NCI-H2081 treated with DMSO at 0.1 percent for 48 hours (cell line): ENCODE measurements at places on chromosomes 11 and 22.

DNA sequence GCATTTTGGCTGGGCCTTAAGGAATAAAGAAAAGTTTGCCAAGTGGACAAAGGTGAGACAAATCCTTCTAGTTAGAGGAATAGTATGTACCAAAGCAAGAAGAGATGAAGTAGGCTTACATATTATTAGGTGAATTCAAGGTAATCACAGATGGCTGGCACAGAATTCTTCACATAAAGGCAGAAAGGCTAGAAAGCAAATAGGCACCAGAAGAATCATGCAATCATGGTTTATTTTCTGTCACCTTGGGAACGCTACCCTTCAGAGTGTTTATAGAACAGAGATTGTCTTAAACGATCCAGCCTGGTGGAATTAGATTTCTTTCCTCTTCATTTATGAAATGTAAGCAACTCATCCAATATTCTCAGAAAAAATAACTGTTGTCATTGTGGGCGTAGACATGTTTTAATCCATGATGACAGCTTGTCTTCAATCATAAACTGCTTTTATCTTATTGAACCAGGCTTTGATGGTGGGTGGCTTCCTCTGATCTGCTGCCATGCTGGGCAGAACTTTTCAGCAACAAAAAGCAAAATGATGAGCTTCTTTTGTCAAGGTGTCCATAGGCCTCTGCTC lies 49.0 kb upstream of the CSNK2A3 start:
- DNase-seq = no peak

GRCh38 chr22:50507991-50508884 lies at the start of gene NCAPH2:
TSS of gene NCAPH2 (plus strand) at chr22:50508224. CDS start at chr22:50508338, 114 bp downstream.
- peak; percentile 36 for DNase-seq

- DNase-seq = no peak
Measured at GRCh38 chr11:57083641-57084385, 95.1 kb downstream of the OR5AK2 start.

DNA sequence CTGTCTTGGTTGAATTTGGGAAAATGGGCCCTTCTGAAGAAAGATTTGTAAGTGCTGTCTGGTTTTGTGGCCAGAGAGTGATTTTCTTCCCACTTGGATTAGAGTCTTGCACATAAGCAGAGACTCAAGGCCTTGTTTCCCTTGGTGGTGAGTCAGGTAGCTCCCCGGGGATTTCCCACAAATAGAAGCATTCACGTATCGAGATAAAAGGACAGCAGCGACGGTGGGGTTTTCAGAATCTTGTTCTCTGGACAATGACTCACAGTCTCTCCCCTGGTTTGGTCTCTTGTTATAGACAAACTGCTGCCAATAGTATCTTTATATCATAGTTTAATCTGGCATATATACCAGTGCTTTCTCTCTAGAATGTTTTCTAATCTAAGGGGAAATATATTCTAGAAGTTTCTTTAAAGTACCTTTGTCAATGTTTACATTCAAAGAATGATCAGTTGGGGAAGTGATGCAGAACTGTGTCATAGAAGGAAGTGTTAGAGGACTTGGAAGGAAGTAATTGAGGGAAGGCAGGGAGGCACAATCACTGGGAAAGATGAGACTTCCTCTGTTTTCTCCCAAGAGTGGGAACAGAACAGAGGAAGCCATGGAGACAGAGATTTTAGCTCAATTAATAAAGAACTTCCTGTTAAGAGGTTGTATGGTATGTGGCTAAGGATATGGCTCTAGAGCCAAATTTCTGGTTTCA lies 18.1 kb downstream of the POLA2 start:
- DNase-seq = no peak

- no peak for DNase-seq
Measured at GRCh38 chr11:46017341-46017740, 94.9 kb downstream of the LARGE2 start.

- no peak for DNase-seq
Measured at GRCh38 chr11:61042537-61042936, 59.8 kb upstream of the CD5 start.

DNA sequence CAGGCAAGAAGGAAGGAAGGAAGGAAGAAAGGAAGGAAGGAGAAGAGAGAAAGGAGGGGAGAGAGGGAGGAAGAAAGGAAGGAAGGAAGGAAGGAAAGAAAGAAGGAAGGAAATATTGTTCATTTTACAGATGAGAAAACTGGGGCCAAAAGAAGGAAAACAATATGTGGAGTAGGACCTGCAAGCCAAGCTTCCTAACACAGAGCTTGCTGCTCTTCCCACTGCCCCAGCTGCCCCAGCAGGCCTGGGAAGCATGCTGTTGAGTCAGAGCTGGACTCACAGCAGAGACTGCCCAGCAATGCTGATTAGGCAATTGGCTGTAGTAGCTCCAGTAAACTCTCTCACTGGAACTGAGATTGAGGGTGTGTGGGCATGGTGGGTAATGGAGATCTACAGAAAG lies 42.6 kb upstream of the SMCO4 start:
- DNase-seq = no peak

DNA sequence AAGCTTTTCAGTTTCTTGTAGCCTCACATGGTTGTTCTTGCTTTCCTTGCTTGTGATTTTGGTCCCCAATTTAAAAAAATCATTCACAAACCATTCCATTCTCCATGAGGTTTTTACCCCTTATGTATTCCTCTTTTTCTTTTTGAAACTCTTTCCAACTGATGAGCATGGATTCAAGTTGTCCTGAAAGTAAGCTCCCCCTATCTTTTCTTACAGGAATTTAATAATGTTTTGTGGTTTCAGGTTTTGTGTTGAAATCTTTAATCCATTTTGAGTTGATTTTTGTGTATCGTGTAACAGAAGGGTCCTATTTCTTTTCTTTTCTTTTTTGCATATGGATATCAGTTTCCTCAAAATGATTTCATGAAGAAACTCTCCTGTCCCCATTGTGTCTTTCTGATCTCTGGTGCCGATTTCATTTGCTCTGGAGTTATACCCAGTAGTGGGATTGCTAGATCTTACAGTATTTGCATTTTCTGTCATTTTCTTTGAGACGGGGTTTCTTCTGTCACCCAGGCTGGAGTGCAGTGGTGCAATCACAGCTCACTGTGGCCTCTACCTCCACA lies 58.5 kb downstream of the LRRC74B start:
- no peak for DNase-seq

- DNase-seq = no peak
Measured at GRCh38 chr11:95650276-95650675, 139.3 kb downstream of the FAM76B start.

DNA sequence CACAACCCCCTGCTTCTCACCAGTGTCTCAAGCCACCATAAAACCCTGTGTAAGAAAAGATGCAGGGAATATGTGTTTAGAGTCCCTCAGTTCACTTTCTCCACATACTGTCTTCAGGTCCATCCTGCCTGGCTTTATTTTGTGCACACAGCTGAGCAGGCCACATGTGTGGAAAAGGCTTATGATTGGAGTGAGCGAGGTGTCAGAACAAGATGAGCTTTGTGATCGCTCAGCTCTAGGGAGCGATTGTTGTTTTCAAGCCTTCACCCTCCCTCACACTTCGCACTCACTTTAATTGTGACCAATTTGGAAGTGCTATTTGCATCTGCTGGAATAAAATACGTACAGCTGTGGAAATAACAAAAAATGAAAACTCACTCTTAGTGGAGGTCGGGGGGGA lies 931.1 kb upstream of the TENM4 start:
- no peak for DNase-seq

GRCh38 chr11:93613231-93613831 lies 48.2 kb upstream of the CEP295 start:
- no peak for DNase-seq

- no peak for DNase-seq
Measured at GRCh38 chr11:9758637-9759518, 95.0 kb downstream of the SWAP70 start.

GRCh38 chr11:78961247-78961646 lies 386.6 kb upstream of the NARS2 start:
- DNase-seq = no peak

GRCh38 chr11:123580557-123581275 lies 73.7 kb downstream of the SCN3B start:
- peak; percentile 40 for DNase-seq

DNA sequence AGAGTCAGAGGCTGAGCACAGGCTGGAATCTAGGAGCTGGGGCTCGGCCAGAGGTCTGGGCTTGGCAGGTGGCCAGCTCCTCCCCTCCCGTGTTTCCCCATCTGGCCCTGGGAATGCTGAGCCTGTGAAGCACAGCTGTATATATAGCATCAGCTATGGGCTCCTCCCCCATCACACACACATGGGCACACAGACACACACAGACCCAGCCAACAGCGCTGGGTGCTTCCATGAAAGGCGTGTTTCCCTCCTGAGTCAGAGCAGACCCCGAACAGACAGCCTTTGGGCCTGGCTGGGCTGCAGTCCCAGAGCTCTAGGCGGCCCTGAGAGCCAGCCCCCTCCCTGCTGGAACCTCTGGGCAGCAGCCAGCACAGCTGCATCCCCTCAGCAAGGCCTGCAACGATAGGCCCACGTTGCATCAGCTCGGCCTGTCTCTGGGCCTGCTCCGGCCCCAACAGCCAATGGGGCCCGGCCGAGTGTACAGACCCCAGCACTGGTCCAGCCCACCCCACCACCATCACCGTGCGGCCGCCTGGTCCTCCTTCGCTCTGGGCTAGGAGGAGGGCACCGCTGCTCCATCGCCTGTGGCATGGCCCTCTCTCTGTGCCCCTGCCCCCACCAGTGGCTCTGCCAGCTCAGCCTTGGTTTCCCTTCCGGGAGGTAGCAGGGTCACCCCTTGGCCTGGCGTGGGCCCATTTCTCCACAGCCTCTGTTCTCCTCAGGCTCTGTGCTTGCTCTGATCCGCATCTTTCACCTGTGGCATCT lies 7.6 kb upstream of the SERPINH1 start:
- no peak for DNase-seq

DNA sequence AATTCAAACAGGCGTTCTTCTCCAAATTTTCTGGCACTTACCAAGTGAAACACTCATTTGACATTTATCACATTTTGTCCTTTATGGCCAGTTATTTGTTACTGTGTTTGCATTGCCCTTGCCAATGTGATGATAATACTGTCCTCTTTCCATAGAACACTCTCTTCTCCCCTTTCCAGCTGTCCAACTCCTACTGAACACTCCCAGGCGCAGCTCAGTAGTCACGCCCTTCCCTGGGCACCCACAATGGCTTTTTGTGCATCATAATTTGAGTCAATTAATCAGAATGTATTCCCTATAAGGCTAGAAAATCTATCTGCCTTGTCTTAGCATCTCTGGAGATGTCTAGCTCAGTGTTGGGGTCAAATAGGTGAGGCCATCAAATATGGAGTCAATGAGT lies 21.2 kb upstream of the B3GAT1 start:
- no peak for DNase-seq

- DNase-seq = no peak
Measured at GRCh38 chr11:127931803-127932202, 655.6 kb downstream of the ETS1 start.

DNA sequence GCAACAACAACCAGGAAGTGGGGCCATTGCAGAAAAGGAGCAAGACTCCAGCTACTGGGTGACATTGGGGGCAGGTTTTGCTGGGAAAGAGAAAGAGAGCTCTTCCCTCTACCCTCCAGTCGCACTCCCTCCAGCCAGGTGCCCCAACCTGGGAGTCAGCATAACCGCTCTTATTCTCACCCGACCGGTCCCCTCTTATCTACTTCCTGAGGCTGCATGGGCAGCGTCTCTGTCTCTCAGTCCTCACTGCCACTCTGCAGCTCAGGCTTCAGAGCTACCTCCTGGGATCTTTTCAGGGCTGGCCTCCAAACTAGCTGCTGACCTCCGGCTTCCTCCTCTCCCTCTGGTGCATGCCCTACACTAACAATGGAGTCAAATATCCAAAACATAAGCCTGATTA lies 5.1 kb downstream of the ZNF70 start:
- no peak for DNase-seq

GRCh38 chr11:79139900-79140299 lies 300.9 kb downstream of the TENM4 start:
- no peak for DNase-seq

DNA sequence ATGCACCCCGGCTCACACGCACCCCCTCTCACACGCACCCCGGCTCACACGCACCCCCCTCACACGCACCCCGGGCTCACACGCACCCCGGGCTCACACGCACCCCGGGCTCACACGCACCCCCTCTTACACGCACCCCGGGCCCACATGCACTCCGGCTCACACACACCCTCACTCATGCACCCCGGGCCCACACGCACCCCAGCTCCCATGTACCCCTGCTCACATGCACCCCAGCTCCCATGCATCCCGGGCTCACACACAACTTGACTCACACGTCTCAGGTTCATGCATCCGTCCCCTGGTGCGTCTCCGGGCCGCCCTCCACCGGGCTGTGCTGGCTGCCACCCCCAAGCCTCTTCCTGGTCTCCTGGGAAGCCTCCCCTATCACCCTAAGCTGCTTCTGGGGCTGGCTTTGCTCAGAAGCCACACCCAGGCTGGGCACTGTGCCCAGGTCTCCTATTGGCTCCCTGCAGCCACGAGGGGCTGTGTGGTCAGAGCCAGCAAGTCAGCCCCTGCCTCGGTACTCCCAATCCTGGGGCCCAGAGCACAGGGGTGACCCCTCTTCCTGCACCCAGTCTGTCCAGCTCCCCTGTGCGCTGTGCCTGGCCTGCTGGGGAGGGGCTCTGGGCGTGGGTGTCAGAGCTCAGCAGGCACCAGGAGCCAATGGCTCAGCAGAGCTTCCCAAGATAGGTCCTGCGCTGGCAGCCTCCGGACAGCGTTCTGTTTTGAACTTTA lies 16.9 kb downstream of the TSPAN4 start:
- DNase-seq = no peak

GRCh38 chr11:92122561-92122960 lies 102.1 kb upstream of the FAT3 start:
- DNase-seq = no peak

DNA sequence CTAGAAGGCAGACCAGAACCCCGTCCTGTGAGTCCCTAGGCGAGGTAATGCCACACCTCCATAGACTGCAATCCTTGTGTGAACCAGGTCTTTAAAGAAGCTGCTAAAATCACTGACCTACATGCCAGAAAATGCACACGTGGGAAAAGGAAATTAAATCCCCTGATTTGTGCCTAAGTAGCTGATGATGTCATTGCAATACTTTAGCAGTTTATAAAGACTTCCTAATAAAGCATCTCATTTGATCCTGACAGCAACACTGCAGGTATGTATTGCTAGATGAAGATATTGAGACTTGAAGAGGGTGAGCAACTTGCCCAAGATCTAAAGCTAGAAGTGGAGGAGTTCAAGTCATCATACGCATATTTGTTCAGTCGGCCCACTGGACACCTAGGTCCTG lies 107.2 kb downstream of the RRAS2 start:
- no peak for DNase-seq

GRCh38 chr11:122033631-122034030 lies 82.4 kb downstream of the BLID start:
- DNase-seq = no peak

GRCh38 chr22:46707305-46707704 lies 30.7 kb downstream of the CERK start:
- no peak for DNase-seq

- no peak for DNase-seq
Measured at GRCh38 chr22:25900390-25900789, 158.4 kb downstream of the MYO18B start.

GRCh38 chr11:85096939-85097338 lies 530.2 kb downstream of the DLG2 start:
- DNase-seq = no peak
